A172 (cell line): ENCODE measurements at places on chromosomes 4 and X. TPM values are rescaled to one million over a fixed set of nuclear protein-coding genes. Genes with fewer than 3 reads are reported as not detected.

LIN54 gene
- total RNA-seq, result 33.5 and 35.1 TPM in 2 replicates

GRCh38 chr4:36046026-36046425, 198.3 kb downstream of the ARAP2 start:
- DNase-seq, result no peak

MAP3K15 gene
- 0.86 and 1.4 TPM in 2 replicates for total RNA-seq

DNA sequence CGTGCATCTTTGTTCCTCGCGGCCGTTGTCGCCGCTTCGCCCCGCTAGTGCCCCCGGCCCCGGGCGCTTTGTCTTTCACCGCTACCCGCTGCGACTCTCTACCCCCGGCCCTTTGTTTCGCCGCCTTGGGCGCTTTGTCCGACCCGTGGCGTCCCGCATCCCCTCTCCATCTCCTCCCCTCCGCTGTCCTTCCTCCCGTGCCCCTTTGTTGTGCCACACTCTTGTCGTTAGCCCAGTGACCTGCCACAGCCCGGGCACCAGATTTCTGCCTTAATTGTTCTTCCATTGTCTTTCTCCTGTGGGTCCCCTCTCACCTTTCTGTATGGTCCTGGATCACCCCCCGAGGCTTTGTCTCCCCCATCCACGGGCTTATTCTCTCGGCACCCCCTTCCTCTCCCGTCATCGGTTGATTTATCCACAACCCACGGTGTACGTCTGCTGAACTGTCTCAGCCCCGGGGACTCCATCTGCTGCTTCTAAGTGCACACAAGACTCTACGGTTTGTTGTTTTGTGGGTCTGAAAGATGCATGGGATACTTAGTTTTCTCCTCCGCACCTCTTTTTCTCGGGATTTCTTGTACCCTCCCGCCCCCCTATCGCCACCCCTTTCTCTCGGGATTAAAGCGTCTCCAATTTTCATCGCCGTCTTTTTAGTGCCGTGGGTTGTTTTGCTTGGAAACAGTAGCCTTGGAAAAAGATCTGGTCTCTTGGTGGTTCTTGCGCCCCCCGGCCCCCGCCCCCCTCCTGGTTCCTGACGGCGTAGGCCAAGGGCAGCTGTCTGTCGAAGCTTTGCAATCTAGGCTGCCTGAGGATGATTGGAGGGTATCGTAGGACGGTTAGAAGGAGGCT, 783 bp downstream of the RBPJ start:
- DNase-seq, result no peak

DNA sequence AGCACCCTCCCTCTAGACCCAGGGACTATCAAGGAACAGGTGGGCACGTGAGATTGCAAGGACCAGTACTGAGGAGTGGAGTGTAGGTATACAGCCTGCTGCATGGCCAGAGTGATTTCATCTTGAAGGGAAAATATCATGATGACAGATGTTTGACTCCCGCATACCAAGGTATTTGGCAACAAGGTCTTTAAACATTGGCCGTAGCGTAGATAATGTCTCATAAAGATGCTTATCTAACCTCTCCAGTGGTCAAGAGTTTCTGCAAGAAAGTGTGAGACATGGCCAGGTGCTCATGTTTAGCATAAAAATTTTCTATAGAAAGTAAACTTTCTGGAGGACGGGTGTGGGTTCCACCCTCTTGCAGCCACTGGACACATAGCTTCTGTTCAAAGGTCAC, 18.7 kb upstream of the ZNF630 start:
- no peak for DNase-seq

DNA sequence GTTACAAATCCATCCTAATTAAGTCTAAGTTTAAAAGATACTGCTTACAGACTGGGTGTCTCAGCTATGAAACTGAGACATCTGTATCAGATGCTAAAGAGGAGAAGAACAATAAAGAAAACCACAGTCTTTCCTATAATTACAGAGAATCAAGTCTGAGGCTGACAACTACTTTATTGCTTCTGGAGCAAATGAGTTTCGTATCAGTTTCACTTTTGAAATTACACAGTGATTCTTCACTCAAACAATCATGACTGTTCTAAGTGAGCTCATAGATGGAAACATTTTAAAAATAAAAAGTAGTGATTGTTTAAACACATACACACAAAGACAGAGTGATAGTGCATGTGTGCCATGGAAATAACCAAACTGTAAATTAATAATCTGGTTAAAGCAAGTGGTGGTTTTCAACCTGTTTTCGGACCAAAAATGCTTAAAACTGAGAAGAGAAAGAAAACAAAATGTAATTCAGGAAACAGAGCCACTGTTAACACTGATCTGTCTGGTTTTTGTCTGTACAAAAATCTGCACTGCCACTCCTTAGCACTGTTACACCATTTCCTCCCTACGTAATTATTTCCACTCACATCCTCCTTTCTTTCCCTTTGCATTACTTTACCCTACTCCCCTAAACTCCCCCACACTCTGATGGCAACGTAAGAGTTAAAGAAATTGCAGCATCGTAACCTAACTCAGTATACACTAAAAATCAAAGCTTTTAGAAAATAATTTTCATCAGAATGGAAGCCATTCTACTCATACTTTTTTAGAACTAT, 12.5 kb downstream of the RFC1 start:
- peak; percentile 53 for DNase-seq

- DNase-seq, result no peak
Observed at GRCh38 chr4:147311956-147312355, 168.9 kb upstream of the EDNRA start.

GRCh38 chr4:1882850-1883271, 11.7 kb downstream of the NSD2 start:
- DNase-seq, result no peak

DNA sequence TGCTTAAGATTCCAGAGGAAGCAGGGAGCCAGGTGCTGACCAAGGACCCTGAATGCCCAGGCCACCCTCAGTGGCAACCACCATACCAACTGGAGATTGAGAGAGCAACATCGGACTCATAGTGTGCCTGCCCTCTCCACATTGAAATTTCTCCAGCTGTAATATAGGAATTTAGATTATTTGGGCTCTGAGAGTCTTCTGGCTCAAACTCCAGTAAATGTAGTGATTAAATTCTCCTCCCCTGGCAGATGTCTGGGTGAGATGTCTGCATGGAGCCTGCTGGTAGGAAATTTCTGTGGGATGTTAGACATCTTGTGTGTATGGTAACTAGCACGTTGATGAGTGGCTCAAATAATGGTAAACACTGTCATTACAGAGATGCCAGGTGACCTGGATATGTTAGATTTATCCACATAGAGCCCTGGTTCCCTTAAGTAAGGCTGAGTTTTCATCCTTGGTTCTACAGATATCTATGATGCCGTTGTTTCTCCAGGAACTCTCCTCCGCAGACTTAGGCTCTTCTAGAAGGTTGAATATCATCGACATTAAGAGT, 70.6 kb downstream of the CLNK start:
- DNase-seq, result no peak

DNA sequence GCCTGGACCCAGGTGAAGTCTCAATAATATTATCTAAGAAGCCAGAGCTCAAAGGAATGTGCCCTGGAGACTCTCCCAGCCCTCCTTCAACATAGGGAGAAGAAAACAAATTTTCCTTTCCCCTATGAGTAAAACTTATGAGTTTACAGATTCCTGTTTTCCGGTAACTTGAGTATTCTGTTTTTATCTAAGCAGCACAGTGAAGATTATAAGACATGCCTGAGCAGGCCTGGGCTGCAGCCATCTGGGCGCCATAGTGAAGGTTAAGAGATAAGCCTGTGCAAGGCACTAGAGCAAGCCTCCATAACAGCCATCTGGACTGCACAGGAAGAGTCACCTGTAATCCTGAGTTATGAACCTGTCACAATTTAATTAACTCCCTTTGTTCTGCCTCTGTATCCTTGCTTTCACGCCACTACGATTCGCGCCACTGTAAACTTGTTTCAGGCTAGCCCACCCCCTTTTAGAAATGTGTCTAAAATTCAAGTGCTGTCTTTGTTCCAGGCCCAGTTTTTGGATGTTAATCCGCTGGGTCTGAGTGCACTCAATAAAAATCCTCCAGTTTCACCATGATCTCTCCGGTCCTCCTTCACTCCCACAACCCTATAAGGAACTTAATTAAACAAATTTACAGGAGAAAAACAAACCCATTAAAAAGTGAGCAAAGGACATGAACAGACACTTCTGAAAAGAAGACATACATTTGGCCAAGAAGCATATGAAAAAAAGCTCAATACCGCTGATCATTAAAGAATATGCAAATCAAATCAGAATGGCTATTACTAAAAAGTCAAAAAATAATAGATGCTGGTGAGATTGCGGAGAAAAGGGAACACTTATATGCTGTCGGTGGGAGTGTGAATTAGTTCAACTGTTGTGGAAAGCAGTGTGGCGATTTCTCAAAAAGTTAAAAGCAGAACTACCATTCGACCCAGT, 189.5 kb downstream of the APBB2 start:
- no peak for DNase-seq

GRCh38 chr4:7285244-7286094, 93.1 kb downstream of the SORCS2 start:
- no peak for DNase-seq

MAGEA11 gene
- total RNA-seq, result not detected in 2 replicates

DNA sequence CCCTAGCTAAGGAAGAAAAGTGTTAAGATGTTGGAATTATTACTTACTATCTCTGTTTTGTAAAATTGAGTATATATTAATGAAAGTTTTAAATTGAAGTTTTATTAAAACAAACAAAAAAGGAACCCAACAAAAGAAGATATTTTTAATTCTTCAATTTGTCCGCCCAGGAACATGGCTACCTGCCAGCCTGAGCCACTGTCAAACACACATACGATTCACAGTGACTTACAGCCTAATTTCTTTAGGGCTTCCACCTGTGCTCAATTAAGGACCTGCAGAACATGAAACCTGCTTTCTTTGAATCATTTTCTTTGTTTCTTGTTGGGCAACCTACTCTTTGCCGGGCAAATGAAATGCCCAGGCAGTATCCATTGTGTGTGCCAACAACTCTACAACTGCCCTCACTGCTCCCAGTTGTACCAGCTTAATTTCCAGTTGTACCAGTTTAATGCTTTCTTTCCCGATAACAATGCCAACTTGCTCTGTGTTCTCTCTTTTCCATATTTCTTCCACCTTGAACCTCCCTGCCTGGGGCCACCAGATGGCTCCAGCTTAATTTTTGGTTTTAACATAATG, 181.7 kb downstream of the GBA3 start:
- no peak for DNase-seq

DNA sequence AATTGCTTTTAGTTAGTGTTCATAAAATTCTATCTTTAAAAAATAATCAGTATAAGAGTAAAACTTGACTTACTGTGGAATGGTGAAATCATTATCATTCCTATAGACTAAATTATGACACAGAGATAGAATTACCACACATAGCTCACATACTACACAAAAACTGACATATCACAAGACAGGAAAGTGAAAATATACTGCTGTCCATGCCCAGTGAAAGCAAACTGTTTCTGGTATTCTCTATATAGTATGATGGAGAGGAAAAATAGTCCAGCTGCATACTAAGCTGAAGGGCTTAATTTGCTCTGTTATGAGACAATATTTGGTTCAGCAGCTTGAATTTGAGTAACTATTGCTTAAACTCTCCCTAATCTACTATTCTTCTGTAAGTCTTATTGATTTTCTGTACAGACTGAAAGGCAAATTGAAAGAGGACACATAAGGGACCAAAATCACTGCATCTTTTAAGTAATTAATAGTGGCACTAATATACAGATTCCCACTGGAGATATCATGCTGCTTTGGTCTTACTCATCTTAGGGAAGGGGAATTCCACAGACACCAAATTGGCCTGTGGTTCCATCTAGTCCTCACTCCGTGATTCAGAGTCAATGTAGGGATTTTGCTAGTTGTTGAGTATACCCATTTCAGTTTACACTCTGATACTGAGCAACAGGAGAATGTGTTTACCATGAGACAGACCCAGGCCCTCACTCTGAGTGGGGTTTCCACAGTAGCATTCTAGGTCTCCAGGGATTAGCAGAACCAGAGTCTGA, 47.4 kb upstream of the AGA start:
- DNase-seq, result peak; percentile 32

DNA sequence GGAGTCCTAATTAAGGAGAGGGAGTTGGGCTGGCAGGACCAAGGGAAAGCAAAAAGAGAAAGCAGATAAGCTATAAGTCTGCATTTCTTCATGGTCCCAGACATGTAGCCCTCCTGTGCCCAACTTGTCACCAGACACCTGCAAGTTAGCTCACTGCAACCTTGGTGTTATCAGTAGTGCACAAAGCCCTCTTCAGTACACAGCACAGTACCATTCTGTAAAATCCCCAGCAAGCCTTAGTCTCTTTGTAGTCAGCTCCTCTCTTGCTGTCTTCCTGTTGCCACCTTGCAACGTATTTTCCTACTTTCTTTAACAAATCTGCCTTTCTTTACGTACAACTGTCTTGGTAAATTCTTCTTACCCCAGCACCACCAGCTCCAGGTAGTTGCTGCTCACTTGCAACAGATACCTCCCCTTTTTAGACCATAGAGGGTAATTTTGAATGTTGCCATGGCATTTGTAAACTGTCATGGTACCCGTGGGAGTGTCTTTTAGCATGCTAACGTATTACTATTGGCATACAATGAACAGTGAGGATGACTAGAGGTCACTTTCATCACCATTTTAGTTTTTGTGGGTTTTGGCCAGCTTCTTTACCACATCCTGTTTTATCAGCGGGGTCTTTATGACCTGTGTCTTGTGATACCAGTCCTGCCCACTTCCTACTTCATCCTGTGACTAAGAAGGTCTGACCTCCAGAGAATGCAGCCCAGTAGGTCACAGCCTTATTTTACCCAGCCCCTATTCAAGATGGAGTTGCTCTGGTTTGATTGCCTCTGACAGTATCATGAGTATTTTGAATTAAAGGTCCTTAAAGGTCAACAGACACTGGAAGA, 28.3 kb upstream of the AP1S2 start:
- peak; percentile 94 for DNase-seq
